ENCODE measurements at places on chromosomes 3 and 15. TPM values are rescaled to one million over a fixed set of nuclear protein-coding genes. Genes with fewer than 3 reads are reported as not detected.

LINGO1 gene
- 2.4 TPM for polyA plus RNA-seq

C3orf20 gene
- polyA plus RNA-seq: not detected

GOLGA8G gene
- not detected for polyA plus RNA-seq

WDR5B gene
- polyA plus RNA-seq: 2.3 TPM

LRRC58 gene
- 10.3 TPM for polyA plus RNA-seq

VPS39 gene
- polyA plus RNA-seq: 61.5 TPM

RTP1 gene
- not detected for polyA plus RNA-seq

SMCO1 gene
- polyA plus RNA-seq: not detected

FBXW12 gene
- 0.33 TPM for polyA plus RNA-seq

DCLK3 gene
- 0.12 TPM for polyA plus RNA-seq

PPP1R14D gene
- polyA plus RNA-seq: not detected

LRRC31 gene
- polyA plus RNA-seq: not detected

GOLGA8T gene
- not detected for polyA plus RNA-seq

SEMA5B gene
- polyA plus RNA-seq: 1.3 TPM

RASGRP1 gene
- 1.1 TPM for polyA plus RNA-seq

TRIM42 gene
- not detected for polyA plus RNA-seq

NRG4 gene
- 1.0 TPM for polyA plus RNA-seq

KNG1 gene
- not detected for polyA plus RNA-seq

GPR62 gene
- 0.15 TPM for polyA plus RNA-seq

IFT122 gene
- 32.6 TPM for polyA plus RNA-seq

COL6A5 gene
- polyA plus RNA-seq: 0.05 TPM

GOLGA6L7 gene
- polyA plus RNA-seq: not detected

IL5RA gene
- polyA plus RNA-seq: 0.63 TPM

MESP1 gene
- polyA plus RNA-seq: not detected

SLCO3A1 gene
- 15.4 TPM for polyA plus RNA-seq

SLC22A13 gene
- not detected for polyA plus RNA-seq

TMED3 gene
- 38.2 TPM for polyA plus RNA-seq

ERC2 gene
- 1.2 TPM for polyA plus RNA-seq

GCSAM gene
- polyA plus RNA-seq: 0.83 TPM

MORC1 gene
- polyA plus RNA-seq: 0.05 TPM

DHX36 gene
- 23.7 TPM for polyA plus RNA-seq

VILL gene
- 4.8 TPM for polyA plus RNA-seq

FAM107A gene
- polyA plus RNA-seq: 19.9 TPM

APOD gene
- 748 TPM for polyA plus RNA-seq

ERICH6 gene
- not detected for polyA plus RNA-seq

Measured in ovary (tissue), 10 donors.